ENCODE measurements at places on chromosomes 16 and 17.

- DNase-seq, result no peak
Measured at GRCh38 chr16:55149622-55150021, 174.4 kb upstream of the IRX6 start.

GRCh38 chr17:35314415-35315216 lies 58.8 kb downstream of the SLFN11 start:
- no peak for DNase-seq

GRCh38 chr16:2840914-2841313 lies 10.8 kb downstream of the ZG16B start:
- no peak for DNase-seq

- no peak for DNase-seq
Measured at GRCh38 chr17:80447790-80448189, 28.6 kb downstream of the NPTX1 start.

GRCh38 chr17:78826836-78827509 lies 13.6 kb downstream of the USP36 start:
- no peak for DNase-seq

GRCh38 chr17:17749921-17750320 lies 68.7 kb downstream of the RAI1 start:
- DNase-seq, result peak; percentile 17

- no peak for DNase-seq
Measured at GRCh38 chr16:84759061-84759460, 59.3 kb downstream of the USP10 start.

DNA sequence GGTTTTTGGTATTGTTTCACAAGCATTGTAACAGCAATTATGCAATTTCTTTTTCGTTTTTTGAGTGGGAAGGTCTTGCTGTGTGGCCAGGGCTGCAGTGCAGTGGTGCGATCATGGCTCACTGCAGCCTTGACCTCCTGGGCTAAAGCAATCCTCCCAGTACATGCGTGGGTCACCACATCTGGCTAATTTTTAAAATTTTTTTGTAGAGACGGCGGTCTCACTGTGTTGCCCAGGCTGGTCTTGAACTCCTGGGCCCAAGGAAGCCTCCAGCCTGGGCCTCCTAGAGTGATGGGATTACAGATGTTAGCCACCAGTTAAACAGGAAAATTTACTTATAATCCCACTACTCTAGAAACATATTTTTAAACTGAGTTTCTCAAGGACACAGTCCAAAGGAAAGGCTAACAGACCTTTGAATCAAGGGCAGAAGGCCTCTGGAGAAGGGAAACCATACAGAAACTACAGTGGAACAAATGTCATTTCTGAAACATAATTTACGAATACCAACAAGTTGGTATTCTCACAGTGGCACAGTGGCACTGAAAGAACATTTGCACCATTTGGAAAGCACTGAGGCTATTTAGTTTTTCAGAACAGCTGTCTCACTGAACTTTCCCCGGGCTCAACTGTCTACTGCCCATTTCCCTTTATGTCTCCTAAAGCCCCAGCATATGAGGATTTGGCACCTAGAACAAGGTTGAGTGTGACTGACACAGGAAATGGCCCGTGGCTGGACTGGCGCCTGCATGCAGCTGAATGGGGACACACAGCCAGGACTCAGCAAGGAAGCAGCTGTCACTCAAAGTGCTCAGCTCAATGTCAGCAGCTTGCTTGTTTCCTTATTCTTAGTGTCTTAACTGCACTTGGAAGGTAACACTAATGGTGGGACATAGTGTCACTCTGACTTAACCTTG lies 2.8 kb upstream of the PRKAR1A start:
- no peak for DNase-seq

DNA sequence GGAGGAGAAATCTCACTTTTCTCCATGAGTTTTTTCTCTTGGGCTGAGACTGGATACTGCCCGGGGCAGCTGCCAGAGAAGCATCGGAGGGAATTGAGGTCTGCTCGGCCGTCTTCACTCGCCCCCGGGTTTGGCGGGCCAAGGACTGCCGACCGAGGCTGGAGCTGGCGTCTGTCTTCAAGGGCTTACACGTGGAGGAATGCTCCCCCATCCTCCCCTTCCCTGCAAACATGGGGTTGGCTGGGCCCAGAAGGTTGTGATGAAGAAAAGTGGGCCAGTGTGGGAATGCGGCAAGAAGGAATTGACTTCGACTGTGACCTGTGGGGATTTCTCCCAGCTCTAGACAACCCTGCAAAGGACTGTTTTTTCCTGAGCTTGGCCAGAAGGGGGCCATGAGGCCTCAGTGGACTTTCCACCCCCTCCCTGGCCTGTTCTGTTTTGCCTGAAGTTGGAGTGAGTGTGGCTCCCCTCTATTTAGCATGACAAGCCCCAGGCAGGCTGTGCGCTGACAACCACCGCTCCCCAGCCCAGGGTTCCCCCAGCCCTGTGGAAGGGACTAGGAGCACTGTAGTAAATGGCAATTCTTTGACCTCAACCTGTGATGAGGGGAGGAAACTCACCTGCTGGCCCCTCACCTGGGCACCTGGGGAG lies 19.1 kb downstream of the NGFR start:
- no peak for DNase-seq

- DNase-seq, result no peak
Measured at GRCh38 chr17:7184091-7184488, 4.9 kb upstream of the ASGR1 start.
